ENCODE measurements at places on chromosomes 7 and 10.

- DNase-seq = no peak
Measured at GRCh38 chr10:69867699-69868558, 66.2 kb downstream of the COL13A1 start.

- DNase-seq = no peak
Measured at GRCh38 chr7:124089621-124090020, 56.8 kb upstream of the TMEM229A start.

DNA sequence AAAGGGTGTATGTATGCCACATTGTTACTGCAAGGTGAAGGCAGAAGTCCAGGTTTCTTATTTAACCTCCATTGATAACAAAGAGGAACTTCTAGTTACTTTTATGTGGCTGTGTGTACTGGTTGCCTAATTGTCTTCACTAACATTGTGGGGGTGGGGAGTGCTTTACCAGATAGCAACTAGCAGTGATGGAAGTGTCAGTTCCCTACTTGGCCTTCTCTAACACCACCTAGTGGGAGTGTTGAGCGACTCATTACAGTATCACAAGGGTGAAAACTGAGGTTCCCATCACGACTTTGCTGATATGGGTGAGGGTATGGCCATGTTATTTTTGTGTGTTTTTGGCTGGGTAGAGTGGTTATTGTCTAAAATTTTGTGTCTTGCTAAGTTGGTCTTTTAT, 274.4 kb downstream of the THSD7A start:
- no peak for DNase-seq

DNA sequence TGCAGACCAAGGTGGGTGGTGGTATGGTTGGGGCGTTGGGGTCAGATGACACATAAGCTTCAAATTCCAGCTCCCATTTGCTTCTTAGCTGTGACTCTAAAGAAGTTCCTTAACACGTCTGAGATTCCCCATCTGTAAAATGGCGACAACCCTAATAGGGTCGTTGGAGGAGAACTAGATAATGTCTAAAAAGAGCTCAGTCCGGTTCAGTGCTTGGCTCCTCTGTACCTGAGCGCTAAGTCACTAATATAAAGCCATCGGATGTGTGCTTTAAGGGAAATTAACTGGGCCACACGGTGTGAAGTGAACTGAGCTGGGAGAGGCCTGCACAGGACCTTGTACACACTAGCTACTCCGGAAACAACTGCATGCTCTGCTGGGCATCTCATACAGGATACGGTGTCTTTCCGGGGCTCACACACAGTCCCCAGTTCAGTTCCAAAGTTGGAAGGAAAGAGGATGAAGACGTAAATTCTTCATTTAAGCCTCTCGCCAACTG, 476 bp upstream of the ZFYVE27 start:
- no peak for DNase-seq

DNA sequence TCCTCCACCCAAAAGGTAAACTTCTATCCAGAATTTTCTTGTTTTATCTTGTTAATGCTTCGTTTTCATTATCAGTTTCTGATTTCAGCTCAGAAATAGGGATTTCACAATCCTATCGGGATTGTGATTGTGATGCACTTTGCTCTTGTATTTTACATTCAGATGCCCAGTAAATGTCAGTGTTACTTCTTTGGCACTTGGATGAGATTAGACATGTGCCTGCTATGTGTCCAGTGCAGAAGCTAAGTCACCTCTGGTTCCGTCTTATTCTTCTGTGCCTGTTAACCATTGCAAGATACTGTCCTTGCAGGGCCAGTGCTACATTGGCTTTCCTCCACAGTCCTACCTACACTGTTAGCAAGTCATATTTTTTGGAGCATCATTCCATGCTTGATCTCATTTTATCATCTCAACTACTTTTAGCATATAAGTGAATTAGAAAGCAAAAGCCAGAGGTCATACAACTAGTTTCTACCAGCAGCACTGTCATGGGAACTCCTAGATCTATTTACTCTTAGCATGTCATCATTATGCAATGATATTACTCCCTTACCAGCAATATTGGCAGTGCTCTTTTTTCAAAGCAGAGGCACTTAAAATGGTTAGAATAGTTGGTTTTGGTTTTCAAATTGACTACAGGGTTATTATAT, 26.7 kb downstream of the ZNF277 start:
- DNase-seq = no peak
